ENCODE measurements at places on chromosomes 1 and 21.

GRCh38 chr1:192010406-192010805 lies 147.9 kb upstream of the RGS18 start:
- DNase-seq: no peak

GRCh38 chr1:89391686-89392085 lies 27.8 kb downstream of the GBP6 start:
- DNase-seq: no peak

DNA sequence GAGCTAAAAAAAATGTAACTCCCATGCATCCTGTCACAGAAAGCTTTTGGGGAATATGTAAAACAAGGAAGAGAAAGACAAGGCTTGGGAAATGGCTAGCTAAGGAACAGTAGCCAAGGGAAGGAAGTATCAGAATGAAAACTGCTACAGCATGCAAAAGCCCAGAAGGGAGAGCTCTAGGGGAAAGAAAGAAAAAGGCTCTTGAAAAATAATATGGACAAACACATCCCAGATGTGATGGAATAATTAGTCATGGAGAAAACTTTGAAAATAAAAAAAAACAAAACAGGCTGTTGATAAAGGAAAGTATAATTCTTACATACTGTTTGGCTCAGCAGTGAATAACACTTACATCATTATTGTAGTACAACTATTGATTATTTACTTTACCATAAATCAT lies 47.9 kb upstream of the VCAM1 start:
- no peak for DNase-seq

DNA sequence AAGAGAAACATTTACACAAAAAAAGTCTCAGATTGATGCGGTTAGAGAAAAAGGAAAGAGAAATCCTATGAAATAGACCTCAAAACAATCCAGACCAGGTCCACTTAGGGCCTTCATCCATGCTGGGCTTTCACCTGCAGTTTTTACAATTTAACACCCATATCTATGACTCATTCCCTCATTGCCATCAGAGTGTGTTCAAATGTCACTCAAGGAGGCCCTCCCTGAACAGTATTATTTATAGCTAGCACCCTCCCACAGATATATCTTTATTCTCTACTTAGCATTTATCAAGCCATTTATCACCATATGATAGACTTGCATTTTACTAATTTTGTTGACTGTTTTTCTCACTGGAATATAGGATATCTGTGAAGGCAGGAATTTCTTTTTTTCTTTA lies 824 bp upstream of the KRTAP21-3 start:
- DNase-seq: no peak

GRCh38 chr21:44962403-44962966 lies 22.7 kb downstream of the SLX9 start:
- no peak for DNase-seq

GRCh38 chr1:17559615-17560419 lies 20.3 kb downstream of the ARHGEF10L start:
- no peak for DNase-seq

- no peak for DNase-seq
Observed at GRCh38 chr21:18608226-18608625, 204.6 kb upstream of the TMPRSS15 start.

GRCh38 chr1:225250432-225250831 lies 177.4 kb downstream of the LBR start:
- no peak for DNase-seq

- DNase-seq: no peak
Observed at GRCh38 chr1:56202186-56202585, 377.2 kb downstream of the PLPP3 start.

DNA sequence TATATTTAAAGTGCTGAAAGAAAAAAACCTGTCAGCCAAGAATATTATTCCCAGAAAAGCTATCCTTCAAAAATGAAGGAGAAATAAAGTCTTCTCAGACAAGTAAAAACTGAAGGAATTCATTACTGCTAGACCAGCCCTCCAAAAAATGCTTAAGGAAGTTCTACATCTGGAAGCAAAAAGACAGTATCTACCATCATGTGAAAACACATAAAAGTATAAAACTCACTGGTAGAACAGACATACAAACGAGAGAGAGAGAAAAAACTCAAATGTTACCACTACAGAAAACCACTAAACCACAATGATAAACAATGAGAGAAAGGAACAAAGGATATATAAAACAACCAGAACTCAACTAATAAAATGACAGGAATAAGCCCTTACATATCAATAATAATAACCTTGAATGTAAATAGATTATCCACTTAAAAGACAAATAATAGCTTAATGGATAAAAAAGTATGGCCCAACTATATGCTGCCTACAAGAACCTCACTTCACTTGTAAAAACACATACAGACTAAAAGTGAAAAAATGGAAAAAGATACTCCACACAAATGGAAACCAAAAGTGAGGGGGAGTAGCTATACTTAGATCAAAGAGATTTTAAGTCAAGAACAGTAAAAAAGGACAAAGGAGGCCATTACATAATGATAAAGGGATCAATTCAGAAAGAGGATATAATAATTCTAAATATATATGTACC lies 22.0 kb downstream of the NSL1 start:
- no peak for DNase-seq

GRCh38 chr1:55997536-55997935 lies 581.8 kb downstream of the PLPP3 start:
- no peak for DNase-seq

DNA sequence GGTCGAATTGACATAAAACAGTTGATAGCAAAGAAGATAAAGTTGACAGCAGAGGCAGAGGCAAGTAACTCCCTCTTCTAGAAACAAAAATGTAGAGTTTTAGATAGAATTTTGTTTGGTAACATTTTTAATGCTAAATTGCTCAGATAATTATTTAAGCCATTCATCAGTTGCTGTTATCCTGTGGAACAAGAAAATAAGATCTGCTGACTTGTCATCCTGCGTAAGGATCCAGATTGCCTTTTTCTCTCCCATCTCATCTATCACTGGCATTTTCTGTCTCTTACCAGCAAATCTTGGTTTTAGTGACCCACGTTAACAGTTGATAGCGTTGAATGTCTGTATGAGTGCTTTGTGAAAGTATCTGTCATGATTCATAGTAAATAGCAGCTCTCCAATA lies 29.8 kb downstream of the SOAT1 start:
- no peak for DNase-seq

DNA sequence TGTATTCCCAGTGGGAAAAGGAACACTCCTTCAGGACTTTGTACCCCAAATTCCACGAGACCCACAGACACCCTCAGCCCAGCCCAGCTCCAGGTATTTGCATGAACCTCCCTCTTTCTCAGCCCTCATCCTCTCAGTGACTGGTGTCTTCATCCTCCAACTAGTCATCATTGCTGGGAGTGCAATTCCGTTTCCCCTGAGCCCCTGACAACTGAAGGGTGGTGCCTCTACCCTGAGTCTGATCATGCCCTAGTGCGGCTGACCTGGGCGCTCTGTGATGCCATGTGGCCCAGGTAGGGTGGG lies 3.8 kb upstream of the ZNF692 start:
- DNase-seq: no peak

GRCh38 chr1:10943991-10944730 lies 68.3 kb upstream of the TARDBP start:
- no peak for DNase-seq
